LNCaP clone FGC (cell line): ENCODE measurements at places on chromosomes 16 and 17.

DNA sequence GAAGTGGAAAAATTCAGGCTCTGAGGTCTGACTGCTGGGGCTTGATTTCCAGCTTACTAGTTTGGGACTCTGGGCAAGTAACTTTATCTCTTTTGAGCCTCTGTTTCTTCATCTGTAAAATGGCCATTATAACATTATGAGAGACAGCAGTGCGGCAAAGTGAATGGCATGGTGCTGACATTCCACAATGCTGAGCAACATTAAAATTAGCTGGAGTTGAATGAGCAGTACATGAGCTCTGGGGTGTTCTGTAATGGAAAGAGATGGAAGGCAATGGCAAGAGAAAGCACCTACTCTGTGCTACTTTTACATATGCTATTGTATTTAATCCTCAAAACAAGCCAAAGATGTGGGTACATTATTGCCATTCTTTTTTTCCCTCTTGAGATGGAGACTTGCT lies 535.7 kb upstream of the CDH11 start:
- DNase-seq: no peak

GRCh38 chr16:24689128-24689527 lies 40.3 kb upstream of the TNRC6A start:
- DNase-seq: no peak

- no peak for DNase-seq
Measured at GRCh38 chr17:69574257-69575197, 160.0 kb downstream of the MAP2K6 start.

GRCh38 chr16:66473051-66473571 lies 46.0 kb downstream of the BEAN1 start:
- no peak for DNase-seq

GRCh38 chr16:72938795-72939164 lies 109.1 kb downstream of the ZFHX3 start:
- peak; percentile 78 for DNase-seq

DNA sequence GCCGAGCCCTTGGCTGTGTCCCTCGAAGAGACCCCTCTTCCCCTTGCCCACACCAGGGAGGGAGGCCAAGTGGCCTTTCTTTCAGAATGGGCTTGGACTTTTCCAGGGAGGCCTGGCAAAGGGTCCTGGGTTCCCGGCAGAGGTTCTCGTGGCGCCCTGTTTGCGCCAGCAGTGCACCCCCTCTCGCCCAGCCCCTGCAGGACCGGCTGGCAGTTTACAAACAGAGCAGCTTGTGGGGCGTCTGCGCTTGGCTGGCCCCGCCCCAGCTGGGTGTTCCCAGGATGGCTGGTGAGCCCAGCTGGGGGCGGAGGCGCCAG lies 137.8 kb upstream of the CIBAR2 start:
- no peak for DNase-seq

DNA sequence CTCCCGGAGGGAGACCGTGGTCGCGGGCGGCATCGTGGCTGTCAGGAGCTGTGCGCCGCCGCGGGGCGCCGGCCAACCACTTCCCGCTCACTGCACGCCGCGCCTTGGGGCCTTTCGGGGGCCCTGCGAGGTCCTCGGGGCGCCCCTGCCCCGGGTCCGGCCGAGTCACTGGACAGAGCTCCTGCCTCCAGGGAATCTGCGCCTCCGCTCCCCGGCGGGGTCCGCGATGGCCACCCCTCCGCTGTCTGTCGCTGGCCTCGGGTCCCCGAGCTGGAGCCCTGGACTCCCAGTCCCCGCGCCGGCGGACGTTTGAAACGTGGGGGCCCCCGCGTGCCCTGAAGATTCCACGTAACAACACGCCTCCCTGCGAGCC lies at the start of gene QRICH2:
QRICH2 (minus strand) TSS at position 311 of the 373 bp plus-strand sequence; CDS start at position 33, 278 bp downstream.
- DNase-seq: no peak

GRCh38 chr16:4606354-4606753 lies 8.3 kb downstream of the UBALD1 start:
- DNase-seq: no peak

DNA sequence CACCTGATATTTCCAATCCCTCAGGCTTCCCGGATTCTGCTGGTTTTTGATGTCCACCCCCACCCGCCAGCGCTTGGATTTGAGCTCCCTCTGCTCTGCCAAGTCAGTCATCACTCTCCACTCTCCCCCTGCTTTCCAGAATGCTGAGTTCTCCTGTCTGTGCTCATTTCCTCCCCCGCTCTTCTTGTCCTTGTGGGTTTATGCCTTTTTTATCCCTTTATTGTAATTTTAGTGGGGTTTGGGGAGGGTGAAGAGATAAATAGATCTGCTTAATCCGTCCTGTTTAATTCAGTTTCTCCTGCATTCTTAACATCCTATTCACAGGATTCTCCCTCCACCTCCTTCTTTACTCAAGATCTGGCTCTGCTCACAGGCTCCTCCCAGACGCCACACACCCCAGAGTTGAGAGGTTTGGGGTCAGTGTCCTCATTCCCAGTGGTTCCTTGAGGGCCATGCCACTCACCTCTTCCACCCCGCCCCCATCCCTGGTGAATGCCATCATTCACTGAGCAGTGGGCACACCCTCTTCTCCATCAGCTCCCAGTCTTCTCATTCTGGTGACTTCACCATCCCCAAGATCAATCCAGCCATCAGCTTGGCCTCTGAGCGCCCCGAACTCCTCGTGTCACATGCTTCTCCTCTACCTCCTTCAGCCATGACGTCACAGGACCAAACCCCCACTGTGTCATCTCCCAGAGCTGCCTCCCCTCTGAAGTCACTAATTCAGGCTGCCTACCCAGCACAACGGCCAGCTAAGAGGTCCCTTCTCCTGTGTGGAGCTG lies 15.1 kb upstream of the GUCY2D start:
- no peak for DNase-seq

GRCh38 chr16:306911-307370 lies 24.0 kb downstream of the PDIA2 start:
- no peak for DNase-seq

DNA sequence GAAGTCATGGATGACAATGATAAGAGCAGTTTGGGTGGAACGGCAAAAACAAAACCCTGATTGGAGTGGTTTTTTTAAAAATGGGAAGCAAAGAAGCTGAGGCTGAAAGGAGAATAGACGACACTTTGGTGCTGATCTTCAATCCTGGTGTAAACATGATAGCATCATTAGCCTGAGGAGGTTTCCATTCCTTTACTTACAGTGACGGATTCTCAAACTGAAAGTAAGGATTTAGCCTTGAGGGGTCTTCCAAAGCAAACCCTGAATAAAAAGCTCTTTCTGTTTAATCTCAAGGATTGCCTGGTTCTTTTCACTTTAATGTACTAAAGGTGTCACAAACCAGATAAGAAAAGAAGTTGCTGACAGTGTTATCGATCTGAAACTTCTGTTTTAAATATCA lies 69.3 kb downstream of the KCNJ2 start:
- no peak for DNase-seq

DNA sequence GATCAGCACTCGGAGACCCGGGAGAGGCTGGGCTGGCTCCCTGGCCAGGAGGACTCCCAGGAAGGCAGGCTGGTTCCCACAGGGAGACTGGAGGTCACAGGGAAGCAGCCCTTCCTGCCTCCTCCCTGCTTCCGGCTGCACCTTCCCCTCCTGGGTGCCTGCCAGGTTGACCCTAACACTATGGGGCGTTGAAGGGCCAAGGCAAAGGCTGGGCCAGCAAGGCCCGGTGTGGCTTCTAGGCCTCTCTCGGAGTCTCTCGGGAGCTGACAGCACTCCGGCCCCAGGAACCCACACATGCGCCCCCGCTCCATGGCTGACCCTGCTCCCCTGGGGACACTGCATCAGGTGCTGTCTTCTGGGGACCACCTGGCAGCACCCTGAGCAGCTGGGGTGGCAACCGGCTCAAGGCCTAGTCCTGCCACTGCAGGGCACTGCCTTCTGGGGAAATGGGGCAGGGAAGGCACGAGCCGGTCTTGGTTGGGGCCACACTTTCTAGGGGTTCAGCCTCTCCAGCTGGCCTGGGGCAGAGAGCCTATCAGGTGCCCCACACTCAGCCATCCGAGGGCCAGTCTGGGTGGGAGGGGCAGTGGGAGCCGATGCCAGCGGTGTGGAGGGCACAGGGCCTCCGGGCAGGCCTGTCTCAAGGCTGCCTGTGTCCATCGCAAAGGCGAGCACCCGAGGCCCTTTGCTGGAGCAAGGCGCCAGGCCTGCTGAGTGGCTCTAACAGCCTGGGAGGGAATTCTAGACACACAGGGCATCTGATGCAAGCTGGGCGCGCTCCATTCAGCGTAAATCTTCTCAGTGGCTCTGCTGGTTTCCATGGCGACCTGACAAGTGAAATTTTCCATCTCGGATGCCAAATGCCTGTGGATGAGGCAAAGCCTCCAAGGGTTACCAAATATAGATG lies 5.6 kb upstream of the MTSS2 start:
- no peak for DNase-seq

- DNase-seq: no peak
Measured at GRCh38 chr17:6927290-6928126, 68.3 kb upstream of the ALOX12 start.

DNA sequence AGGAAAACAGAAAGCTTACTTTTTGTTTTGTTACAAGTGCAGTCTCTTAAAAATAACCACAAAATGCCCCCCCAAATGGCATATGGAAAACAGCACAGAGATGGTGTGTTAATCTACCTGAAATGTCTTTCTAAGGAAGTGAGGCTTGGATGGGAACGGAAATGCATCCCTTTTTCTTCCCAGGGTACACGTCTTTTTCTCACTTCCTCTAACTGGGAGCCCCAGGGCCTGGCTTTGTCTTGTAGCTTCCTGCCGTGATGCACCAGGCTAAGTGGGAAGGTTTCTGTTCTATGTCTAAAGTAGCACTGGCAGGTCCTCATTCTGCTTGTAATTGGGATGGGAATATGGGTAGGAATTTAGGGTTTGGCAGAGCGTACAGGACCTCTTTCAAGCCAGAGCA lies 52.5 kb upstream of the CACNG3 start:
- no peak for DNase-seq

DNA sequence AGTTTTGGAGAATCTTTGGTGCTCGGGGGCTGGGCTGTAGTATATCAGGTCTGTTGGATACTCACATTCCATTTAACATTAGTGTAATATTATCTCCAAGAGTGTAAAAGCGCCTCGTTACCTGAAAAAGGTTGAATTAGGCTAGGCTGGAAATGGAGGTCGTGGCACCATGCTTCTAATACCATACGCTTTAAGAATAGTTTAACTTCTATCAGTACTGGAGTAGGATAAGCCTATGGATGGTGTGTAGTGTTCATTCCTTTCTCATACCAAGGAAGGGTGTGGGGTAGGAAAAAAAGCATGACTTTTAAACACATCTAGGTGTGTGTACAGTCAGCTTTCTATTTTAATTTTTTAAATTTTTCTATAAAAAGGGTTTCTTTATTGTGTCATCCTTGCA lies 2.0 kb downstream of the SRCAP start:
- DNase-seq: no peak

GRCh38 chr17:1936766-1937165 lies 88.4 kb downstream of the RTN4RL1 start:
- no peak for DNase-seq

- no peak for DNase-seq
Measured at GRCh38 chr16:89187770-89188392, 12.5 kb downstream of the SLC22A31 start.

- no peak for DNase-seq
Measured at GRCh38 chr17:7183433-7184090, 4.4 kb upstream of the ASGR1 start.

- no peak for DNase-seq
Measured at GRCh38 chr16:51888016-51888415, 658.9 kb downstream of the TOX3 start.

DNA sequence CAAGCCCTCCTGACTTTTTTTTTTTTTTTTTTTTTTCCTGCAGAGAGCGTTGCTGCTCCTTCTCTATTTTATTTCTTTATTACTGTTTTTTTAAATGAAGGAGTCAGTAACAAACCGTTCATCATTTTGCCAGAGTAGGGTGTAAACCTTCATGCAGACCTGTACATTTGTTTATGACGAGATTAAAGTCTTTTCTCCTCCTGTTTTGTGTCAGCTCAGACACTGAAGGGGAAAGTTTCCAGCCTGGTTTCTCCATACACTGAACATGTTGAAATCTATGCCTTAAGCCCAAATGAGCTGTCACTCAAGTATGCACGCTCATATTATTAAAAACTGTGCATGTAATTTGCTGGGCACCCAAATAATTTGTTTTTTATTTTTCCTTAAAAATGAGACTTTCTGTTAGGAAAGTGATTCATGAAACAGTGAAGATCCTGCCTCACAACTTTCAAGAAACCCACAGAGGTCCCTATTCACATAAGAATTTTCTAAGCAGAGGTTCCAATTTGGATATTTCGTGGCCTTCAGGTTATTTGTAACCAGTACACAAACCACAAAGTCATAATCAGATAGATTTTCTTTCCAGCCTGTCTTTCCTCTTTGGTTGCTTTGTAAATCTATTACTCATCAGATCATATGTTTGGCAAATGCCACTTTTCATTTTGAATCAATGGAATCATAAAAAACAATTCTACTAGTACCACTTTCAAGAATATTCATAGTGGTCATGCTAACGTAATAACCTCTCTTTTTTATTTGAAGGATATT lies 700.3 kb downstream of the MAF start:
- DNase-seq: no peak

- peak; percentile 76 for DNase-seq
Measured at GRCh38 chr17:57818066-57818465, 31.8 kb downstream of the MRPS23 start.

- DNase-seq: no peak
Measured at GRCh38 chr17:78820841-78821240, 19.8 kb downstream of the USP36 start.

DNA sequence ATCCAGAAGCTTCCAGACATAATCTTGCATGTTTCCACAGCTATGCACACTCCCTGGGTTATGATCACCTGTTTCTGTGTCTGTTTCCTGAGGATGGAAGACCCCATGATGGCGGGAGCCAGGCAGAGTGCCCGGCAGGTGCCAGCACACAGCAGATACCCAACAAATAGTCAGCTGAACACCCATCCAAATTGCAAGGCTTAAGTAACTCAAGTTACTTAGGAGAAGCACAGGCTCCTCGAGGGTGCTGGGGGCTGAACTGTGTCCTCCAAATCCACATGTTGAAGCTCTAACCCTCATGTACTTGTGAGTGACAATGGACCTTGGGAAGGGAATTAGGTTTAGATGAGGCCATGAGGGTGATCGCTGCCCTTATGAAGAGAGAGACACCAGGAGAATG lies 79.5 kb upstream of the DOC2B start:
- DNase-seq: no peak

DNA sequence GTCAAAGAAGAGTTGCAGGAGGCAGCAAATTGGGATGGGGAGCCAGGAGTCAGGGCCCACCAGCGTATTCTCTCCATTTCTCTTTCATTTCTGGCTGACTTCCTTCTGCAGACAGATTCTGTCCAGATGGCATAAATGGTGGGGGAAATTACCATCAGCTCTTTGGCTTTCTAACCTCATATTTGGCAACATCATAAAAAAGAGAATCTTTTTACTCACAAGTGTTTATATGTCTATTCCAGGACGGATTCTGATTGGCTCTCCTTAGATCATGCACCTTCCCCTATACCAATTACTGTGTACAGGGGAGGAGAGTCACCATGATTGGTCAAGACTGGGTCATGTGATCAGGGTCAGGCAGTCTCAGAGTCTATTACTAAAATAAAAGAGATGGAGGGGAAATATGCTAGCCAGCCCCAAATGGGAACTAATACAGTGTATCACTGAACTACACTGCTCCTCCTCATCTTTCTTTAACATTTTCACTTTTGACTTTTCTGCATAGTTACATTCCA lies 537.1 kb upstream of the EEF2KMT start:
- DNase-seq: no peak
